ENCODE measurements at places on chromosomes 3 and 15.

GRCh38 chr3:31242026-31242960 is 290.4 kb upstream of the STT3B start:
- no peak for DNase-seq

GRCh38 chr3:13116426-13116825 is 43.2 kb upstream of the IQSEC1 start:
- no peak for DNase-seq

DNA sequence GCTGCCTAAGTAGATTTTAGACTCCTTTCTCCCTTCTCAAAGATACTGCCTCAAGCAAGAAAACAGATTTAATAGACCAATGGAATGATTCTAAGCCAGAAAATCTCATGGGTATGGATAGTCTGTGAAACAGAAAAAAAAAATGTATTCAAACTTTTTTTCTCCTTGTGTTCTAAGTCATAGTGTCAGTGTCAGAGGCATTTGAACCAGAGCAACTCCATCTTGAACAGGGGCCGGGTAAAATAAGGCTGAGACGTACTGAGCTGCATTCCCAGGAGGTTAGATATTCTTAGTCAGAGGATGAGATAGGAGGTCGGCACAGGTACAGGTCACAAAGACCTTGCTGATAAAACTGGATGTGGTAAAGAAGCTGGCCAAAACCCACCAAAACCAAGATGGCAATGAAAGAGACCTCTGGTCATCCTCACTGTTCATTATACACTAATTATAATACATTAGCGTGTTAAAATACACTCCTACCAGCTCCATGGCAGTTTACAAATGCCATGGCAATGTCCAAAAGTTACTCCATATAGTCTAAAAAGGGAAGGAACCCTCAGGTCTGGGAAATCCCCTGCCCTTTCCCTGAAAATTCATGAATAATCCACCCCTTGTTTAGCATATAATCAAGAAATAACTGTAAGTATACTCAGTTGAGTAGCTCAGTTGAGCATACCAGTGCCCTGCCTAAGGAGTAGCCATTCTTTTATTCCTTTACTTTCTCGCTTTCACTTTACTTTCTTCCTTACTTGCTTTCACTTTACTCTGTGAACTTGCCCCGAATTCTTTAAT is 72.8 kb upstream of the GOLGA8B start:
- no peak for DNase-seq

GRCh38 chr3:149462581-149463011 is 11.9 kb upstream of the TM4SF4 start:
- DNase-seq: no peak

DNA sequence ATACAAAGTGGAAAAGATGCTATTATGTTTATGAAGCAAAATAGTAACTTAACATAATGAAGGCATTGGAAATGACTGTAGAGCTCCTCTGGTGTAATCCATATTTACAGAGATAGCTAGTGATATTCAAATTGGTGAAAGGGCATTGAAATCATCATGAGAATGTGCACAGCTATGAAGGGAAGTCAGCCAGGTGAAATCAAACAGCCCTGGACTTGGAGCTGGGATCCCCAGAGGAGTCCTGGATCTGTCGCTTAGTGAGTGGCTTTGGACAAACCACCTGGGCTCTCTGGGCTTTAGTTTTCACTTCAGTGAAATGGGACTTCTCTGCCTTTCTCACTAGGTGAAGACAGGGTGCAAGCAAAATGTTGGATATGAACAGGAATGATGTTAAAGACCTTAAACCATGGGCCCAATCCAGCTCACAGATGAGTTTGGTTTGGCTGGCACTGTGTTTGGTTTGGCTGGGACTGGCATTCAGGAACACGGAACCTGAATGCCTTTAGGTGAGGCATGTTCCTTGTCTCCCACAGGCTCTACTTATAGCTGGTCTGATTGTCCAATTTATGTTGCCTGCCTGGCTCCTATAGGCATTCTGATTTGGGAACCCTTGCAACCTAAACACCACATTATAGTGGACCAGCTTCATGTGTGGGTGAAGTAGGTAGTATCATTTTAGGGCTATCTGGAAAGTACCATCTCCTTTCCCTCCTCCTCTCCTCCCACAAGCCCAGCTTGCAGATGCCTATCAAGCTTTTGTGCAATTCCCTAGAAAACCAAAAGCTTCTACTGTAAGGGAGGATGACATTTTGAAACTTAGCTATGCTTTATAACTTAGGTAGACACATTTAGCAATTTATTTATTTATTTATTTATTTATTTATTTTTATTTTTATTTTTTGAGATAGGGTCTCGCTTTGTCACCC is 110.6 kb upstream of the TNFAIP8L3 start:
- DNase-seq: no peak

GRCh38 chr3:138165061-138165460 is 9.7 kb downstream of the DBR1 start:
- DNase-seq: no peak

GRCh38 chr3:89571707-89572106 is 464.3 kb downstream of the EPHA3 start:
- DNase-seq: no peak

GRCh38 chr3:10950476-10951294 is 41.9 kb upstream of the SLC6A1 start:
- DNase-seq: no peak

DNA sequence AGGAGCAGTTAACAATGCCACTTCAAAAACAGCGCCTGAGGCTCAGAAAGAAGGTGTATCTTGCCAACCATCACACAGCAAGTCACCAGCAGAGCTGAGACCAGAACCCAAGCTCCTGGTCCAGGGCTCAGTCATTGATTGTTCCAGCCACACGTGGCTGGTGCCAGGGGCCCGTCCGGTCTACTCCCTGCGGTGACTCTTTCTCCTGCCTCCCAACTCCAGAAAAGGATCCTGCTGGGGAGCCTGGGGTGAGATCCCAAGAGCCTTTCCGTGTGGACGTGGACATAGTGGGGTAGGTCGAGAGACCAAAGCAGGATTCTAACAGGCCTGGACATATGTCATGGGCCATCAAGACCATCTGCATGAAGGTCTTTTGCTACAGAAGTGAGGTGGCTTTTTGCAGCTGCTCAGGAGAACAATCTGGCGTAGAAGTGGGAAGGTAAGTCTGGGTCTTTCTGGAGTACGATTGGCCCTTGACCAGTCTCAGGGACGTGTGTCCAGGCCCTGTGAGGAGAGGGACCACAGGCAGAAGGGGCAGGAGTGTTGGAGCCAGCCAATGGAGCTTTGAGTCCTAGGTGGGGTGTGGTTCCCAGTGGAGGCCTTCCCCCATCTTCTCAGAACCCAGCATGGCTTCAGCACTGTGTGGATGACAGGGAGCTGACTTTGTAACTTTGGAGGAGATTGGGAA is 105.4 kb downstream of the HMG20A start:
- DNase-seq: no peak

DNA sequence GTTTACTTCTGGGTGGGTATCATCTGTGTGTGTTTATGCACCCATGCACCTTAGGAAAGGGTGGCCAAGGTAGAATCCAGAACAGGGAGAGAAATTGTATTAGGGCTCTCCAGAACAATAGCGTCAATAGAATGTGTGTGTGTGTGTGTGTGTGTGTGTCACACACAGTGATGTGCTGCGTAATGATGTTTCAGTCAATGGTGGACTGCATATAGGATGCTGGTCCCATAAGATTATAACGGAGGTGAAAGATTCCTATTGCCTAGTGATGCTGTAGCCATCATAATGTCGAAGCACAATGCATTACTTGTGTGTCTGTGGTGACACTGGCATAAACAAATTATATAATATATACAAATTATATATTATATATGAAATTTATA is 69.3 kb upstream of the PRR23C start:
- no peak for DNase-seq

GRCh38 chr3:157089455-157090221 is 70.3 kb downstream of the CCNL1 start:
- DNase-seq: no peak

DNA sequence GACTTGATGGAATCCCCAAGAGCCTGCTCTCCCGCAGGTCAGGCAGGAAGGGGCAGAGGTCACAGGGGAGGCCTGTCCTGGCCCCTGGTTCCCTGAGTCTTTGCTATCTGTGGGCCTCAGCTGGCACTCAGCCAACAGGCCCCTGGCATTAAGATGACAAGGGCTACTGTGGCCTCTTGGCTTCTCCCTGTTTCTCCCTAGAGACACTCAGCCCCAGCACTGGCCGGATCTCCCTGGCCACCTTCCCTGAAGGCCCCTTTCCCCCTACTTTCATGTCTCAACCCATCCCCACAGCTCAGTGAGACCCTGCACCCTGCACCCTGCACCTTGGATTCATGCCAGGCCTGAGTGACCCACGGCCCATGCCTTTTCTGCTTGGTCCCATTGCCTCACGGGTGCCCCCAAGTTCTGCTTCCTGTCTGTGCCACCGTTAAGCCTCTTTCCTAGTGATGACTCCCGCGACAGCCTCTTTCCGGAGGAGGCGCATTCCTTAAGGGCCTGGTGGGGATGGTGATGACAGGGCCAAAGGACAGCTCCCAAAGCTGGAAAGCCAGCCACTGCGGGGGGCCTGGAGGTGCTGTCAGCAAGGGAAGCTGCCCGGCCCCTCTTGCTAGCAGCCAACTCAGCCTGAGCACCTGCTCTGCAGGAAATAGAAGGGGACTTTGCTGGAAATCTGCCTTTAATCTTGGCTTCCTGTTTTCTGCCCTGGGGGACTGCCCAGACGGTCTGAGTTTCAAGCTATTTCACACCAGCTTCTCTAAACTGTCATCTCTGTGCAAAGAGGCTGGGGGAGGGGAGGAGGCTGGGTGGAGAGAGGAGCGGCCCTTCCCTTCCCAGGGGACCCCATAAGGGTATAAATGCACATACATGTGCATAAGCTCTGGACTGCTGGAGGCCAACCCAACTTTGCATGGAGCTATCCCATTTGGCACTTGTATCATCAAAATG is 4.8 kb upstream of the CSK start:
- no peak for DNase-seq

- DNase-seq: no peak
Measured at GRCh38 chr3:30286811-30287210, 319.6 kb upstream of the TGFBR2 start.

DNA sequence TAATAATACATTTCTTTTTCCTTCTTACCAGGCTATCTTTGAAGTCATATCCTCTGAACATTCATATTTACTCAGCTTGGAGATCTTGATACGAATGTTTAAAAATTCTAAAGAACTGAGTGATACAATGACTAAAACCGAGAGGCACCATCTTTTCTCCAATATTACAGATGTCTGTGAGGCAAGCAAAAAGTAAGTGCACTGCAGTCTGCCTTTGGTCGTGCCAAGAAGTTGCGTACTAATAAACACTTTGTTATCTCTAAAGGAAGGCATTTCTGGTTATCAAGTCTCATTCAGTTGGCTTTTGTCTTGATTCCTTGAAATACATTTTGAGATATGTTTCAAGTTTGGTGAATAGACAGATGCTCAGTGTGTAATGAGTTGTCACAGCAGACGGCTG is 31.6 kb downstream of the ARHGEF26 start:
- DNase-seq: no peak

DNA sequence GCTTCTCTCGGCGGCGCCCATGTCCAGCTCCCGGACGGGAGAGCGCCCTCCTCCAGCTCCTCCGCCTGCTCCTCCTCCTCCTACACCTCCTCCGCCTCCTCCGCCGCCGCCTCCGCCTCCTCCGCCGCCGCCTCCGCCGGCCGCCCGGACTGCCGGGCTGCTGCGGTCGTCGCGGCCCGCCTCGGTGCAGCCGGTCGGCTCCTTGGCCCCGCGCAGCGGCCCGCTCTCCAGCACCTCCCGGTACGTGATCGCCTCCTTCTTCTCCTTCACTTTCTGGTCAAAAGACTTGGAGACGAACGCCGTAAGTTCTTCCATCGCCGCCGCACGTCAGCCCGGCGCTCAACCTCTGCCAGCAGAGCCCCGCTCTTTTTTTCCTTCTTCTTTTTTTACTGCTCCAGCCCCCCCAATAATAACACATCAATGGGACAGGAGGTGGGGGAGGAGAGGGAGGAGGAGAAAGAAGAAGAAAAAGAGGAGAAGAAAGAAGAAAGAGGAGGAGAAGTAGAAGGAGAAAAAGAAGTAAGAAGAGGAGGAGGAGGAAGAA is 438 bp downstream of the SHOX2 start:
- DNase-seq: no peak

- DNase-seq: no peak
Measured at GRCh38 chr3:147218965-147219364, 187.4 kb downstream of the ZIC4 start.

DNA sequence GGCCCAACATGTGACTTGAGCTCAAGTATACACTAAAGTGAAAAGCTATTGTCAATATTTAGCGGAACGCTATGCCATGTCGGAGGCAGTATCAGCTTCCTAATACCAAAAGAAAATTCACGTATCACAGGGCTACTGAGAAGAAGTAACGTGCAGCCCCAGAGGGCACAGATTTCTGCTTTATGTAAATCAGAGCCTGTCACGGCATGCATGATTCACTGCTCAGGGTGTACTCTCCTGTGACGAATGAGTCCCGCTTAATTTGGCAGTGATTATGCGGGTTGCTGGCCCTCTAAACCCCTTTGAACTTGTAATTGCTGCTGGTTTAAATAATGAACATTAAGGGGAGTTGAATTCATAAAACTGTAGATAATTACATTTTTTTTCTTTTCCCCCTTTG is 85.3 kb downstream of the MEIS2 start:
- no peak for DNase-seq

DNA sequence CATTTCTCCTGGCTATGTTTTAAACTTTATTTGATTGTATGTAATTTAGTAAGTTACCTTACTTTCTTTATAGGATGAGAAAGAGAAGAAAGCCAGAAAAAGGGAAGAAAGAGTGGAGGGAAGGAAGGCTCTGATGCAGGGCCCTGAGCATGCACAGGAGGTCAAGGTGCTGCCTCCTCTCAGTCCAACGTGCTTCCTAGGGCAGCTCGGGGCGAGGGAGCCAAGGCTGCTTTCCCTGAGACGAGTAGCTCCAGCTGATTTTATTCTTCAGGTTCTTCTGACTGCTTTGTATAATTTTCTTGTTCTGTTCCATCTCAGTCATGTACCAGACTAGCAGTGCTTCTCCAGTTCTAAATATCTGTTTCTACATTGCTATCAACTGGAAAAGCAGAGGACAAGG is 3.4 kb downstream of the CORO2B start:
- no peak for DNase-seq

- DNase-seq: no peak
Measured at GRCh38 chr3:2036076-2036475, 62.6 kb upstream of the CNTN4 start.

- DNase-seq: no peak
Measured at GRCh38 chr15:95416576-95416975, 913.9 kb upstream of the NR2F2 start.

GRCh38 chr3:9339761-9340471 is 22.9 kb upstream of the THUMPD3 start:
- DNase-seq: no peak

- no peak for DNase-seq
Measured at GRCh38 chr15:78626381-78626995, 5.7 kb upstream of the CHRNA3 start.

GRCh38 chr3:189363590-189364255 is 192.0 kb downstream of the TPRG1 start:
- DNase-seq: no peak

DNA sequence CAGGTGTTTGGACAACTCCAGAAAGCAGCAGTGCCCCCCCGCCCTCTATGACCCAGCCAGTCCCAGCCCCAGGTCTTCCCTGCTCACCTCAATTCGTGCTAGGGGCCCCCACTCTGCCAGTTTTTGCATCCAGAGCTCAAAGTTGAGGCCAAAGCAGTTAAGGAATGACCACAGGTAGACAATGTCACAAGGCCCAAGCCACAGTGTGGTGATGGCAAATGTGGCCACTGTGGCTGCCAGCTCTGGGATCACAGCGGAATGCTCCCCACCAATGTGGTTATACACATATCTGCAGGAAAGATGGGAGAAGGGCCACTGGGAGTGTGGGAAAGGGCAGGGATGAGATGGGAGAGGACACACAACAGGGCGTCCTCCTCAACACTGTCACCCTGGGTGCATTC is 8.2 kb downstream of the KLHL40 start:
- DNase-seq: no peak
